ENCODE measurements at places on chromosomes 12 and 14.

- peak; percentile 5 for DNase-seq
These were observed 44.6 kb upstream of the NPFF start for GRCh38 chr12:53551889-53552291.

- DNase-seq = no peak
These were observed 998.3 kb downstream of the SLC16A7 start for GRCh38 chr12:60594035-60594711.

DNA sequence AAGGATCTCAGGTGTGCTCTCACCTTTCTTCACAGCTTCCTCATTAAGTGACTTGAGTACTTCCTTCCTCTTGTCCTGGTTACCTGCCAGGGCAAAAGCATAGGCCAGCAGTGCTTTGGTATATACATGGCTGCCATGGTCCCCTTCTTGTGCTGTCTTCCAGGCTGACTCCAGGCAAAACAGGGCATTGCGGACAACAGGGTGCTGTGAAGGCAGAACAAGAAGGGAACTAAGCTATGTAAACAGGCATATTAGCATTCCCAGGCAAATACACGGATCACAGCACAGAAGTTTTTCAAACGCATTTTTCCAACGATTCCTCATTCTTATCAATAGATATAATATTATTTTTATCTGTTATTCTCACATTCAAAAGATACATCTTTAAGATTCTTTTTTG is 39.0 kb downstream of the A2M start:
- DNase-seq = no peak

- peak; percentile 48 for DNase-seq
These were observed 20.0 kb upstream of the FICD start for GRCh38 chr12:108495054-108495453.

DNA sequence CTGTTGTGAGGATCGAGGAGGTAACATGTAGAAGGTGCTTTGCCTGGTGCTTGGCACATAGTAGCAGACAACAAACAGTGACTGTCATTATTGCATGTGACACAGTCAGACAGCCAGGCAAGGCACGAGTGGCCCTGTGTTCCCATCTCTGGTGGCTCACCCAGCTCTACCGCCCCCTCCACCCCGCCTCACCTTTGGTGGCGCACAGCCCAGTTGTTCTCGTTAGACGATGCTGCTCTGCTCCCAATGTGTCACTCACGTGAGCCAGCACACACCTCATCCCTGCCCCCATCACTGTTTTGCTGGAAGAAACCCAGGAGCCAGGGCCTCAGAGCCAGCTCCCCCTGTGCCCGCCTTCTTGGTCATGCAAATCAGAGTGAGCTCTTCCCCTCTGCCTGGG is 113.3 kb downstream of the CALM1 start:
- no peak for DNase-seq

- peak; percentile 85 for DNase-seq
These were observed 43.7 kb downstream of the KDM2B start for GRCh38 chr12:121536899-121537813.

DNA sequence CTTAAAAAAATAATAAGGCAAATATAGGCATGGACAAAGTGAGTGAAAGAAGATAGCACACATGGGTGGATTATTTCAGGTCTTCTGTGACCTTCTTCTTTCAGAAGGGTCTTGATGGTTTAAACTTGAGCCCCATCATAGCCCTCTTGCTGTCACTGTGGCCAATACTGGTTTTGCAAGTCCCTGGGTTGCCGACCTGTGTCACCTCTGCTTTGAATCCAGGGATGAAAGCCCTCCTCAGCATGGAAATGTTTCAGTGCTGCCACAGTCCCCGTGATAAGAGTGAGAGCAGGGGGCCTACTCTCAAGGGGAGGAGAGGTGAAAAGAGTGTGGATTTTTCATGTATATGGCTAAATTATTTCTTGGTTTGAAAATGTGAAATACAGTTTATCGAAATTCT is 30.2 kb upstream of the ATF1 start:
- DNase-seq = no peak

DNA sequence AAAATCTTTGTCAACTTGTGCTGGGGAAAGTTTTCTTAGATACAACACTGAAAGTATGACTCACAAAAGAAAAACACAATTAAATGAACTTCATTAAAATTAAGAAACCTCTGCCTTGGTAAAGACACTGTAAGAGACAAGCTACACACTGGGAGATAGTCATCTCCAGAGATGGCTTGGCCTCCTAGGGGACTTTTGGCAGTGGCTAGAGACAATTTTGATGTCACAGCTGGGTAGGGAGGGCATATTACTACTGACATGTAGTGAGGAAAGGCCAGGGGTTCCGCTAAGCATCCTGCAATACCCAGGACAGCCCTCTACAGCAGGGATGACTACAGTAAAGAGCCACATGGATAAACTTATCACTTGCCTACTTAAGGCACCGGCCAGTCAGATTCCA is 8.7 kb upstream of the RNASE4 start:
- DNase-seq = no peak

GRCh38 chr12:14961466-14962152 is at the start of gene ARHGDIB:
Gene ARHGDIB, minus strand, starts transcription at chr12:14961601. Its CDS starts 10,889 bp downstream, at chr12:14950712.
- DNase-seq = no peak

- DNase-seq = no peak
These were observed 27.8 kb downstream of the EID3 start for GRCh38 chr12:104331376-104331775.

DNA sequence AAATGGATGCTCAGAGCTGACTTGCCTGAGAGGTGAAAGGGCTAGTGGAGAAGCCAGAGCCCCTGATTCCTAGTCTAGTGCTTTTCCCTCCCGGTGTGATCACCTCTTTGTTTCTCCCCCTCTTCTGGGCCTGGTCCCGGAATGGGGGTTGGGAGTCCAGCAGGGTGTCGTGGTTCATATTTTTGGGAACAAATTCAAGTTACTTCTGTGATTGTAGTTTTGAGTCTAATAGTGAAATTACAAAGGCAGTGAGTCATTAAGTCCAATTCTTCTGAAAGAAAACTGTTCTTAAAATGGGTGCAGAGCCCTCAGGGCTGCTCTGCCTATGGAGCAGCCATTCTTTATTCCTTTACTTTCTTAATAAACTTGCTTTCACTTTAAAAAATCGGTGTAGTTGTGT is 7.6 kb downstream of the SUSD6 start:
- no peak for DNase-seq

GRCh38 chr12:52245962-52246569 is 13.0 kb downstream of the KRT7 start:
- no peak for DNase-seq

DNA sequence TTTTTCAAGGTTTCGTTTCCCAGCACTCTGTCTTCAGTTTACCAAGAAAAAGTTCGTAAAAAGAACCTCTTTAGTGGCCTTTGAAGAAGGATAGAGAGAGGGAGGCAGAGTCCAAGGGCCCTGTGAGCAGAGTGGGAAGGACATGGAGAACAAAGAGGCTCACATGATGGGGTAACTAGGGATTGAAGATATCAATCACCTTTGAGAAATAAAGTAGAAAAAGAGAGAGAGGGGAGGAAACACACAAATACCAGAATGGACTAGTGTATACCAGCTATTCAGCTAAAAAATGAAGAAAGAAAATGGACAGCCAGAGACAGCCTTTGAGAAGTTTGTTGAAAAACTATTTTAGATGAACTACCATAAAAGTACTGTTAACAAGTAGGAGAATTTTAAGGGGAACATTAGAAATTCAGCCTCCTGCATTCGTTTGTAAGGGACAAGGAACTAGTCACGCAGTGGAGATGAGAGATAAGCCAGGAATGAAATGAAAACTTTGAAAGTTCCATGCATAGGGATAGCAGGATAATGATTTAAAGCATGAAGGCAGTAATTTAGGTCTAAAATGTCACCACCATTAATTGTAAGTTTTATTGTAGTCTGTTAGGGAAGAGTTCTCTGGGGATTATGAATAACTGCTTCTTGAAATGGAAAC is 82.1 kb downstream of the SPTSSA start:
- no peak for DNase-seq

- DNase-seq = no peak
These were observed 25.6 kb upstream of the FGF6 start for GRCh38 chr12:4471256-4471655.

DNA sequence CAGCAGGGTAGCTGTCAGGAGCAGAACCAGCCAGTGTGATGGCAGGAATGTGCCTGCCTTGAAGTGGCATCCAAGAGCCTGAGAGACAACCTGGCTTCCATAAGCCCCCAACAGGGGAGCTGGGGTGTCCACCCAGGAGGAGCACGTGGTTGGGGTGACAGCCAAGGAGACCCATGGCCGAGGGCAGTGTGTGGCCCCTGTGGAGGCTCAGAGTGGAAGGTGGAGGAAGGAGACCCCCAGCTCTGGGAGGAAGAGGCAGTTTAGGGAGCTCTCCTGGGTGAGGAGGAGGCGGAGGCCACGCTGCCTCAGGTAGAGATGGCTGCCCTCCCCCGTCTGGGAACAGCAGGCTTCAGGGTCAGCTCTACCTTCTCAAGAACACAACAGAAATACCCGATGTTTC is 147.0 kb downstream of the CALM1 start:
- no peak for DNase-seq

GRCh38 chr14:71754422-71755095 is 177.7 kb upstream of the RGS6 start:
- DNase-seq = peak; percentile 71

DNA sequence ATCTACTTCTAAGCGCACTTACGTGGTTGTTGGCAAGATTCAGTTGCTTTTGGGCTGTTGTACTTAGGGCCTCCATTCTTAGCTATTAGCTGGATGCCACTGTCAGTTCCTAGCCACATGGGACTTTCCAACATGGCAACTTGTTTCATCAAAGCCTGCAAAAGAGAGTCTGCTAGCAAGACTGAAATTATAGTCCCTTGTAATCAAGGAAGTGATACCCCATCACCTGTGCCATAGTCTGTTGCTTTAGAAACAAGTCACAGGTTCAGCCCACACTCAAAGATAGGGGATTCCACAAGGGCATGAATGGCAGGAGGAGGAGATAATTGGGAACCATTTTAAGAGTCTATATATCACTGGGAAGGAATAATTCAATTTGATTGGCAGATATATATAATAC is 27.1 kb upstream of the SLC17A8 start:
- DNase-seq = no peak

DNA sequence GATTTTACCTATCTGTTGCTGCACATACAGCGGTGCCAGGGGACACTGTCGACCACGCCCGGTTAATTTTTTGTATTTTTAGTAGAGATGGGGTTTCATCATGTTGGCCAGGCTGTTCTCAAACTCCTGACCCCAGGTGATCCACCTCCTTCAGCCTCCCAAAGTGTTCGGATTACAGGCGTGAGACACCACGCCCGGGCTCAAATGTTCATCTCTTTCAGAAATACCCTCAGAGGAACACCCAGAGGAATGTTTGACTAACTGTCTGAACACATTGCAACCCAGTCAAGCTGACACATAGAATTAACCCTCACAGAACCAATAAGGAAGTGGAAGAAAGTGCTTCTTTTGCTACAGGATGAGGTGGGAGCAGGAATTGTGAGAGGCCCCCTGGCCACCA is 15.0 kb upstream of the ETFBKMT start:
- DNase-seq = no peak

Measured in nephron progenitor cell (in vitro differentiated cells).